ENCODE measurements at places on chromosomes 7 and 10.
A peak's percentile ranks its signal among the peaks of the same experiment; 100 is the strongest.

DNA sequence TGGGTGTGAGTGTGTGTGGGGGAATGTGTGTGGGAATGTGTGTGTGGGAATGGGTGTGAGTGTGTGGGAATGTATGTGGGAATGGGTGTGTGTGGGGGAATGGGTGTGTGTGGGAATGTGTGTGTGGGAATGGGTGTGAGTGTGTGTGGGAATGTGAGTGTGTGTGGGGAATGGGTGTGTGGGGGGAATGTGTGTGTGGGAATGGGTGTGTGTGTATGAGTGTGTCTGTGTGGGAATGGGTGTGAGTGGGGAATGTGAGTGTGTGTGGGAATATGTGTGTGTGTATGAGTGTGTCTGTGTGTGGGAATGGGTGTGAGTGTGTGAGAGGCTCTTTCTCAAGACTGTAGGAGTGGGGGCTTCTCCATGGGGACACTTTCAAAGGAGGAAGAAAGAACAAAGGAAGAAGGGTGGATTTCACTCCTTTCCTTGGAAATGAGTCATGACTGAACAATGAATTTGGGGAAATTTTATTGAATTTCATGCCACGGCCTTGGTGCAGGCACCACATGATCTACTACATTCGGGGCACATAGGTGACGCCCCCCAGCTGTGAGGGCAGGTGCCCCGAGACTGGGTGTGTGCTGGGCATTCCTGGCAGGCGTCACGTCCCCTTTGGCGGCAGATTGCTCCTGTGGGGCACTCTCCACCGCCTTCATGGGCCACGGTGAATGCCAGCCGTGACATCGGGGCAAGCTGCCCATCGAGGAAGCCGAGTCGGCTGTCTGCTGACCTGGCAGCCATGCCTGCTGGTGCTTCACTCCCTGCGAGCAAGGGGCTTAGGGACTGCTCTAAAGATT, 88.8 kb upstream of the INSIG1 start:
- DNase-seq, result no peak

DNA sequence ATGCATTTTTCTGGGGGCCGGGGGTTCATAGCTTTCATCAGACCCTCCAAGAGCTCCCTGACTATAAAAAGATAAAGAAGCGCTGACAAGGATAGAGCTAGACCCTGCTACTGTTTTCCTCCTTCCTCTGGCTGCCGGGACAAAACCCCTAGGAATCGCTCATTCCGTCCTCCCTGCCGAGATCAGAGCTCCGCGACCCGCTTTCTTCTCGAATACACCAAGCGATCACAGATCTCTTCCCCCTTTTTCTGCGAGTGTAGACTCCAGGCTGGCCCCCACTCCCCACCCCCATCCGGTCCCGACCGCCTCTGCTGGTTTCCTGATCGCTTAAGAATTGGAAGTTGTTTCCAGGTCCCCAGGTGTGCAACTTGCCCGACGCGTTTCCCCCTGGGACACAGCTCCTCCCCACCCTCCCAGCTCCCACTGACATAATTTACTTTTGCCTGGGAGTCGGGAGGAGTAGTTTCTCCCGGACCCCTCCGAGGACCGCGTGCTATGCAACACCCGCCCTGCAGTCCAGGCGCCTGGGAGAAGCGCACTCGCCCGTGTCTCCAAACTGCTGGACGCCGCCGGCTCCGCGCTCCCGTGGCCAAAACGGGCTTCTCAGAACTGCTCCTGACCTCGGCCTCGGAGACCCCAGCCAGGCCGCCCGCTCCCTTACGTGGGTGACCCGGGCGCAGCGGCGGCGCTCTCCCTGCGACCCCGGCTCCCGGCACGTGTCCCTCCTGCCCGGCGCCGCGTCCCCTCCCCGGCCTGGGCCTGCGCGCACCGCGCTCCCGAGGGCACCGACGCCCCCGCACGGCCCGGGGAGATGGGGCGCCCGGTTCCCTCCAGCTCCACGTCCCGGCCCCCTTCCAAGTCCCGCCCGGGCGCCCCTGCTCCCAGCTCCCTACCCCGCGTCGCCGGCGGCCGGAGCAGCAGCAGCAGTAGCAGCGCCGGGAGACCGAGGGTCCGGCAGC, 552 bp downstream of the IL15RA start:
- peak; percentile 64 for DNase-seq

GRCh38 chr10:124022066-124022465, 71.3 kb downstream of the CHST15 start:
- no peak for DNase-seq

GRCh38 chr7:83684928-83685327, 36.0 kb upstream of the SEMA3E start:
- no peak for DNase-seq

DNA sequence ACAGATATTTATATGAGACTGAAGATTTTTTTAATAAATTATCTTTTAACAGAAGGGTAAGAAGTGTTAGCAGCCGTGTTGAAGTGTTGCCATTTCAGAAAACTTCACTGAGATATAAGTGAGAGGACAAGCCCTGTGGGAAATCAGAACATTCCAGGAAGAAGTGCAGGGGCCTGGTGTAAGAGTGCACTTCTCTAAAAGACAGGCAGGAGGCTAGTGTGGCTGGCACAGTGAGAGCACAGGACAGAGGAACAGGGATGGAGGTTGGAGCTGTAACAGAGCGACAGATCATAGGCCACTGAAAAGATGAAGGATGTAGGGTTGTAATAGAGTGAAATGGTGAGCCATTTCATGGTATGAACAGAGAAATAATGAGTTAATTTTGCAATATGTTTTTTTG, 608.9 kb downstream of the SORCS1 start:
- DNase-seq, result no peak

- no peak for DNase-seq
These were observed 22.9 kb upstream of the C10orf105 start for GRCh38 chr10:71742301-71743088.

DNA sequence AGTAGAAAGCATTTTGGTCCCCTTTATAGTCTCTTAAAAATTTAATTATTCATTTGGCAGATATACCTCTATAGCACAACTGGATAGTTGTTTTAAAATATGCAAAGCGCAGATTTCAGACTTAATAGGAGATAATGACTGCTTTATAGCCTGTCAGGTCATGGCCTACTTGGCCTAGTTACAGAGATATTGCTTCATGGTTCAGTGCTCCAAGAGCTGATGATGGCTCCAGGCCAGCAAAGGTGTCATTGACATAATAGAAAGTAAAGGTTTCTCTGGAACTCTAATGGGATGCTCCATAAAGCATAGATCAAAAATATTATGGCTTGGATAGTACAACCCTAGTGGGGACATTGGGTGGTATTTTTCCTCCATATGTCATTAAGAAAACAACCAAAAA, 285.7 kb downstream of the NXPH1 start:
- no peak for DNase-seq

GRCh38 chr7:143015926-143016490, 10.9 kb downstream of the OR9A2 start:
- DNase-seq, result no peak

DNA sequence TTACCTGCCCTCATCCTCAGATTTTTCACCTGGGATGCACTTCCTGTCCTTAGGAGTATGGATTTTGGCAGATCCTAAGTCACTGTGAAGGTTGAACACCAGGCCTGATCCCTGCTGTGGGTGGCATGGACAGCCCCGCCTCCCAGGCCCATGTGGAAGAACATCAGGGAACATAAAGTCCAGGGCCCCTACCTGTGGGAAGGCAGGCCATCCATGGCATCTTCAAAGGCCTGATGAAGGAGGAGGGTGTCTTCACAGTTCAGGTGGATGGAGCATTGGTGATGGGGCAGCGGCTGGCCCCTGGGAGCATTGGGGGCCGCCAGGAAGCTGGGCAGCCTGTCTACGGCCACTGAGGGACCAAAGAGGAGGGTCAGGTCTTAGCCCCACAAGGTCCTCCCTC, 24.6 kb downstream of the PYROXD2 start:
- DNase-seq, result no peak

- DNase-seq, result no peak
These were observed 109.1 kb upstream of the GRM3 start for GRCh38 chr7:86534641-86535040.

DNA sequence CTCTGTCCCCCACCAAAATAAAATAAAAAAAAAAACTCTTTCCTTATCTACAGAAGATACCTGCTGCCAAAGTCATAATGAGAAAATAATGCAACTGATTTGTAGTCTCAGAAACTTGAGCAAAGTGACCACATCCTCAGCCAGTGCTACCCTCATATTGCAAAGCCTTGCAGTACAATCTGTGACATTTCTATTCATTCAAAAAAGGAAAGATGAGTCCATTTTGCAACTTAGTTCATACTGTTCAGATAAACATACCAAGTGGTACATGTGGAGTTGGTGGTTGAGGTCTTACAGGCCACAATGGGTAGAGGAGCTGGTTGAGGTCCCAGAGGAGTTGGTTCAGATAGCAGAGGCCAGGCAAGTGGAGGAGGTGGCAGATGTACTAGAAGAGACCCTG, 6.5 kb upstream of the EIF5AL1 start:
- no peak for DNase-seq

GRCh38 chr7:108327353-108327752, 128.9 kb downstream of the NRCAM start:
- no peak for DNase-seq

DNA sequence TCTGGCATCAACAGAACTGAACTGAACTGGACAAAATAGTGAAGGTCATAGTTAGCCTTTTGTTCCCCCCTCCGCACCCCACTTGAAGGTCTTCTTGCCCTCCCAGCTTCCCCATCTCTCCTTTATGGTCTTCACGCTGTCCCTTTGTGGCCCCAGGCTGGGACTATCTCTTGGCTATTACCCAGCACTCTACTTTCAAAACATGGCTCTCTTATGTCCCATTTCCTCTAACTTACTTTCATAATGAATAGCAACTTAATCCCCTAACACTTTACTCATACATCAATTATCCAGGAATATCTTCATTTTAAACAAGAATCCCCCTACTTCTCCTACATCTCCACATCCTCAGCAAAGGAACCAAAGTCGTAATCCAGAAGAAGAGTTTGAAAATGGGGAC, 135.3 kb upstream of the ITGB1 start:
- no peak for DNase-seq

GRCh38 chr10:17730667-17731066, 21.3 kb upstream of the TMEM236 start:
- no peak for DNase-seq

DNA sequence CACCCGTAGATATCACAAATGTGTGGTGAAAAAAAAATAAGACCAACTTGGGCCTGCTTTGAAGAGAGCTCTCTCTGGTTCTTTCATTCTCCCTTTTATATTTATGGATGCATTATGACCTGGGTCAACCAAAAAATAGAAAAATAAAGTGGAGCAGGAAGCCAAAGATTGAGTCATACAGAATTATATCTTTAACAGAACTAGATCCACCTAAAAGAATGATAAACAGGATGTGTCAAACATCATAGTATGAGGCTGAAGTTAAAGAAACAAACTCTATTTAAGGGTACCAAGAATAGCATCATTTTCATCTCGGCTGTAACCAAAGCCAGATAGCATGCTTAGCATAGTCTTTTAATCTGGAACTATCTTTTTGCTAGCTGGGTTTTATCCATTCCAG, 28.8 kb upstream of the NMT2 start:
- no peak for DNase-seq

- no peak for DNase-seq
These were observed 15.3 kb upstream of the ADAM22 start for GRCh38 chr7:87918740-87919139.

DNA sequence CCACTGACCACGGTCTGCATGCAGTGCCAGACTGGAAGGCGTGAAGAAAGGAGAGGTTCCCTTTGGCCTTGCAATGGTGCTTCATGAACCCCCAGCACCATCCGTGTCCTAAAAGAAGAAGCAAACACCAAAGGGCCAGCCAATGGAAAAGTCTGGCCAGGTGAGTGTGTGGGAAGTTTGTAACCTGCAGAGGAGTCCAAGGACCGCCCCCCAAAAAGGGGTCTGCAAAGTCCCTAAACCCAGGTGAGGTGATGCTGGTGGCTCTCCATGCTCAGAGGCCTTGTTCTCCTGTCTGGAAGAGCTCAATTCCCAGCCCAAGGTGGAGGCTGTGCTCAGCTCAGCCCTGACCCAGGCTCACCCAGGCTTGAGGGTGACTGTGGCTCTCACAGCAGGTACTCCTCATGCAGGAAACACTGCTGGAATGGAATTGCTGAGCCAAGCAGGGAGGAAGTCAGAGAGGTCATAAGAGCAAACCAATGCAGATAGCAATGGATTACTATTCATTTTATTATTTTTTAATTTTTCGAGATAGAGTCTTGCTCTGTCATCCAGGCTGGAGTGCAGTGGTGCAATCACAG, 52.4 kb upstream of the NANOS1 start:
- no peak for DNase-seq

DNA sequence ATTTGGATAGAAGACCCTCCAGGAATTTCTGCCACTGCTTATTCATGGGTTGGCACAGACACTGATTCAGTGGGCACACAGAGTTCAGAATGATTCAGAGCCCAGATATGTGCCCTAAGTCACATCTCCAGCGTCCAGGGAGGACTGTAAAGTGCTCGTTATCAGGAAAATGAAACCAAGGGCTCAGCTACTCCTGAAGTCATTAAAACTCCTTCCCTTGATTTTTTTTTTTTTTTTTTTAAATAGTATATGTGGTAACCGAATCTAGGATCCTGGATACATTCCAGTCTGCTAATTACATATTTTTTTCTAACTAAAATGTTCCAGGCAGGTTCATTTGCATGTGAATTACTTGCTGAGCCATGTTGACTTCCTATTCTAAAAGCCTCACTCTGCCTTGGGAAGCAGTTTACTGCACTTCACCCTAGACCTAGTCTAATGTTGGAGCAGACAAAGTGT, 34.7 kb downstream of the MET start:
- DNase-seq, result peak; percentile 15

DNA sequence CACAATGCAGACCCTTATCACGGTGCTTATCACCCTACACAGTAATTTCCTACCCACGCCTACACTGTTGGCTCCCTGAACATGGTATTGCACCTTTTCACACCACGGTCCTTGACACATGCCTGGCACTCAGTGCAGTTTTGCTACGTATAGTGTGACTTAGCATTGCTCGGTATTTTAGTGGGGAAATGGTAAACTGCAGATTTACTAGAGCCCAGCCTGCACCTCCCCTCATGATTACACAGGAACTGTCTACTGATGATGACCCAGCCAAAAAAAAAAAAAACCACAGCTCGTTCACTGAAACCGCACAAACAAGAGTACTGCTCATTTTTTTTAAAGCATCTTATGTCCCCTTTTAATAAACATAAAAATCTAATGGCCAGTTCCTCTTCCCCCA, 124.2 kb upstream of the ZNF746 start:
- no peak for DNase-seq

All from AG08396 (cell line).